Activated naive CD8-positive, alpha-beta T cell treated with anti-CD3 and anti-CD28 coated beads, Interleukin-2, amount 10 ng/mL, durations not matched to agents 7 days and 5 days (primary cell): ENCODE measurements at places on chromosomes 11 and 22.
A peak's percentile ranks its signal among the peaks of the same experiment; 100 is the strongest.

DNA sequence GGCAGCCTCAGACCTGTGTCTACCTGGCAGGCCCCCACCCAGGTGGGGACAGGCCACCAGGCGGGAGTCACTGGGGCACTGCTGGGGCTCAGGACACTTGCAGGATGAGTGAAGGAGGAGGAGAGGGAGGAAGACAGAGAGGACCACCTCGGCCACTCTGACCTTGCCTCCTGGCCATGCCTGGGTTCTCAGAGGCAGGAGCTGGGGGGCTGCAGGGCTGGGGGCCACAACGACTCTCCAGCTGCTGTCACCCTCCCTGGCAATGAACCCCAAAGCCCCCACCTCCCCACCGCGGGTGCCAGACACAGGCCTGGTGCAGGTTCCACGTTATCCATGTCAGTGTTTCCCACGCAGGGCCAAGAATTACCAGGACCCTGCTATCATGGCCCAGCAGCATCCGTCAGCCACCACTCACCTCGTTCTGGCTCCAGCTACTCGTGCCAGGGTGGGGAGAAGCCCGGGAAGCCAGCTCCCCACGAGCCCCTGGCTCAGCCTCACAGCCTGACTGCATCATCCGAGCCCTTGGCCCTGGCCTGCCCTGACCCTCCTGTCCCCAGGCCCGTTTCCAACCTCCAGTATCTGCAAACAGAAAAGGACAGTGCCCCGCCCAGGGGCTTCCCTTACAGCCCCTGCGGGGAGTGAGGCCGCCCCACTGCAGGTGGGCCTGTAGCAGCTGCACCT, 62.4 kb downstream of the BRD1 start:
- DNase-seq, result peak; percentile 26

GRCh38 chr11:73481626-73482025, 105.4 kb downstream of the RELT start:
- no peak for DNase-seq

DNA sequence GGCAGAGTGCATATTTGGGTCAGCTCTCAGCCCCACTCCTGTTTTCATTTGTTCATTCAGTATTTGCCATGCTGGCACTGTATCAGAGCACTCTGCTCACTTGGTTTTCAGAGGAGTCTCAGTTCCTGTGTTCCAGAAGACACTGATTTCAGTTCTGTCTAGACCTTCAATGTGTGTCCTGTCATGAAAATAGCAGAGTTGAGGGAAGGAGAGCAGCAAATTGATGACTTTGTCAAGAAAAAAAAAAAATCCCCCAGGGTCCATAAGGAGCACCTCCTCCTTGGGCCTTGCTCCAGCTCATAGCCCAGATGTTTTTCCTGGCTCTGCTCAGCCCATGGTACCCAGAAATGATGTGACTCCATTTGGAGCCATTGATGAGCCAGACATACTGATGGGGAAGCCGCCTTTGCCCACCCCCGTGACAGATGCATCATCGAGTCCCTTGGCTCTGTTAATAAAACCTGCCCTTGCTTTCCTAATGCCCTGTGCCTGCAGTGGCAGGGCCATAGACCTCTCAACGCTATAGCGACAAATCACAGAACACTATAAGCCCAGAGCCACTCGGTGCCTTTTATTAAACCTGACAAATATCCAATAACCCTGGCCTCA, 107.0 kb downstream of the PKNOX2 start:
- no peak for DNase-seq

DNA sequence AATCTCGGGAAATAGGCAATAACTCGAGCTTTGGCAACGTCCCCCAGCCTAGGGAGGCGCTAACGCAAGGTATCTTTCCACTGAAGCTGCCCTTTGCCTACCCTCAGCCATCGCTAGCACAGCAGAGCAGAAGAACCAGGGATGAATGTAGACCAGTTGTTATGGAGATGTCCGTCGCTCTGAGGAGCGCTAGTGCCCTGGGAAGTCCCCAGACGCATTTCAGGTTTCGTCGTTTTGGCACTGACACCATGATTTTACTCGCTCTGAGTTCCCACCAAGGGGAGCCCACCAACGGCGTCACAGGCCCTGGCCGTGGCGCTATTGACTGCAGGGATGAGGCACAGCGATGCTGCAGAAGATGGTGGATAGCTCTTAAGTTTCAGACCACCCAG, 22.7 kb upstream of the BDNF start:
- DNase-seq, result no peak

DNA sequence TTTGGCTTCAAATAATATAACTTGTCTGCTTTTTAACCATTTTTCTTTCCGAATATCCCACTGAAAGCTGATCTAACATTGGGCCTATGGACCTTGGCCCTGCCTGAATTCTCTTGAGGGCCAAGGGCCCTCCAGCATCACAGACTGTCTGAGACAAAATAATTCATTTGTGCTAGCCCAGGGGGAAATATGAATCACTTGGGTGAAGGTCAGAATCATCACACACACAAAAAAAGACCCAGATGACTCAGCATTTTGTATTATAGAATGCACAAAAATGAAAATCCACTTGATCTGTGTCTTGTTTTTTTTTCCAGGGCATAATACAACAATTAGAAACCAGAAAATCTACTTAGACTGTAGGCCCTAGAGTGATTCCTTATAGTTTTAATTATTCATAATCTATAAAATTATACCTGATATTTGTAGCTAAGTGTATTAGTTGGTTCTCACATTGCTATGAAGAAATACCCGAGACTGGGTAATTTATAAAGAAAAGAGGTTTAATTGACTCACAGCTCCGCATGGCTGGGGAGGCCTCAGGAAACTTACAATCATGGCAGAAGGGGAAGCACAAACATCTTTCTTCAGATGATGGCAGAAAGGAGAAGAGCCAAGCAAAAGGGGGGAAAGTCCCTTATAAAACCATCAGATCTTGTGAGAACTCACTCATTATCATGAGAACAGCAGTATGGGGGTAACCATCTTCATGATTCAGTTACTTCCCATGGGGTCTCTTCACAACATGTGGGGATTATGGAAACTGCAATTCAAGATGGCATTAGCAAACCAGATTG, 15.6 kb upstream of the RDX start:
- no peak for DNase-seq

GRCh38 chr11:26572770-26573402, 823 bp upstream of the MUC15 start:
- DNase-seq, result no peak

DNA sequence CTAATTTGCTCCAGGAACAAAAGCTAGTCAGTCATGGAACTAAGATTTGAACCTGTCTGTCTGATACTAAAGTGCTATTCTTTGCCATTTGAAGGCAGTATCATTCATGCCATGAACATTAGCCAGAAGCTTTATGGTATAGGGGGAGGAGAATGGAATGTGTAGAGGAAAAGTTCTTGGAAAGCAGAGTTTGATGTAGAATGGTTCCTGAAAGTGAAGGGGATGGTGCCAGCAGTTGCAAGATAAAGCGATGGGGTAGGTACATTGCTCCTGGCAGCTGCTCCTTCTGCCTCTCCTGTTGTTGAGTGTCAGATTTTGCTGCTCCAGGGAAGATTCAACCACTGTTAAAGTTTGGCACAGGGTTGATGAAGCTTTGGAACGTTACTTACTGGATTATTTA, 53.4 kb downstream of the ARHGAP42 start:
- DNase-seq, result no peak

DNA sequence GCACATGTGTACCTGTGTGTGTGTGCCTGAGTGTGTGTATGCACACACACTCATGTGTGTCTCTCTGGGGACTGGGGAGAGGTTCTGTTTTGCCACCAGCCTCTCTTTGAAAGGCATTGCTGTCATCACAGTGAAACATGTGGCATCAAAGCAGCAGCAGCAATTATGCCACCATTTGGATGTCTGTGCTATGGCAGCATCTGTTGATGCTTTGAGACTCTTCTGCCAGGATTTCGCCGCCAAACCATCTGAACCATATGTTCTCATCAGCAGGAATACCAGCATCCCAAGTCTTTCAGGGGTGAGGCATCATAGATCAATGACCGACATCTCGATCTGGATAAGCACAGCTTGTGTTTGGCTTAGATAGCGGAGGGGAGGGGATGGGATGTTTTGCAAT, 168.6 kb downstream of the FAT3 start:
- DNase-seq, result no peak

DNA sequence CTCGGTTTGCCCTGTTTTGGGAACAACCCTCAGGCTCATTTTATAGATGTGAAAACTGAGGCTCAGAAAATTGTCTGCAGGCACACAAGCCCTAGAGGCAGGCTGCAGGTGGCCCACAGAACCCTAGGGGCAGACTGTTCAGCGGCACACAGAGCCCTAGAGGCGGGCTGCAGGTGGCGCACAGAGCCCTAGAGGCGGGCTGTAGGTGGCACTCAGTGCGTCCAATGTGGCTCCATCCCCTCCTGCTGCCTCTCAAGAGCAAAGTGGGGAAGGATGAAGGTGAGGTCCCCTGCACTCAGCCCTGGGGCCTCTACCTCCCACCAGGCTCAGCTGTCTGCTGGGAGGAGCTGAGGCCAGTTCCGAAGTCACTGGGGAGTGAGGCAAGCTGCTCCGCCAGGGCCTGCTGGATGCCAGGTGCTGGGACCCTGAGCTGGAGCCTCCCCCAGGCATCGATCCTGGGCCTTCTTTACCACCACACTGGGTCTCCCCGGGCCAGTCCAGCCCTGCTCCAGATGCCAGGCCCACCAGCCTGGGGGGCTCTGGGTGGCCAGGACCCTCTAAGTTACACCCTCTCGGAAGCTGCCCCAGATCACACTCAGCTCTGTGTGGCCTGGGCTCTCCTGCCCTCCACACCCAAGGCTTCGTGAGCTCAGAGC, 2.3 kb downstream of the ACY3 start:
- DNase-seq, result peak; percentile 61

DNA sequence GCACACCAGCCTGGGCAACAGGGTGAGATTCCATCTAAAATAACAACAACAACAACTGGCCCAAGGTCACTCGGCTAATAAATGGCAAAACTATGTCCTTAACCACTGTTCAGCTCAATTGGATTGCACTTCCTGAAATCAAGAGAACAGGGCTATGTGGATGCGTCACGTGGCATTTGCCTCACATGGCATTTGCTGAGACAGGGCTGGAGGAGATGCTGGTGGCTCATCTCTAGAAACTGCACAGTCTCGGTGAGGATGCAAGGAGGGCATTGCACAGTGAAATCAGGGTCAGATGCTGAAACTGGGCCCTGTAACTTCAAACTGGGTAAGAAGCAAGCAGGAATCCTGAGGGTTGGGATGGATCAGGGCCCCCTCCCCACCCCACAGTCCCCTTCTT, 171.9 kb downstream of the BUD13 start:
- no peak for DNase-seq

GRCh38 chr11:94740083-94741021, 27.8 kb upstream of the AMOTL1 start:
- DNase-seq, result peak; percentile 38

- no peak for DNase-seq
These were observed 30.5 kb upstream of the TTC28 start for GRCh38 chr22:28710107-28710506.

GRCh38 chr11:87359401-87359800, 321.7 kb downstream of the TMEM135 start:
- DNase-seq, result no peak

DNA sequence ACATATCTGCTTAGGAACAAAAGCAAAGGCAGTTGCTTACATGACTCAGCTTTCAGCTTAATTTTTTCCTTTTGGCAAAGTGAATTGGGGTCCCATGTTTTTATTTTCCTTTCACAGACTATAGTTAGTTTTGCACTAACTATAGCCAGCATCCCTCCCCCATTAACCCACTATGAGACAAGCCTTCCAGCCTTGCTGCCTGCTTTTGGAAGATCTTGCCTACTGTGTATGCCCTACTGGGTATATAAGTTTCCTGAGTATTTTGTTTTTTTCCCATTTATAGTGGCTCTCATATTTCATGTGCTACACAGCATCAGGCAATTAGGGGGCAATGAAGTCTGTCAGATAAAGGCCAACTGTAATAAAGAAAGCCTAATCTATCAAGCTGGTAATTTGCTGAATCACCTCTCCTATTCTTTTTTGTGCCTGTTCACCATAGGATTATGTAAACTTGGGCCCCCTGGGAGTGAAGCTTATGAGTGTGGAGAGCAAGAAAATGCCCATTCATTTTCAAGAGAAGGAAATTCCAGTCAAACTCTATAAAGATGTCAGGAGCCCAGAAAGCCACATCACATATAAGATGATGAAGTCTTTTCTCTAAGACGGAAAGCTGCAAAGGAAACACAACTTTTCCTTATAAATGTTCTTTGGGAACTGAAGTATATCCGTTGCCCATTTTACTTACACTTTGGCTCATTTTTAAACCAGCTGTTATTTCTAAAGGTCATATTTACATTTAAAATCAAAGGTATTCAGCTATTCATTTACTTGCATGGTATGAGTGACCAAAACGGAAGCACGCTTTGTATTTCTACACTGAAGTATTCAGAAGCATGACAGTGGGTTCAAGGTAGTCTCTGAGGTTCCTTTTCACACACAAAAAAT, 64.0 kb downstream of the CCDC83 start:
- DNase-seq, result no peak

GRCh38 chr11:88064097-88064705, 111.0 kb downstream of the RAB38 start:
- DNase-seq, result no peak

DNA sequence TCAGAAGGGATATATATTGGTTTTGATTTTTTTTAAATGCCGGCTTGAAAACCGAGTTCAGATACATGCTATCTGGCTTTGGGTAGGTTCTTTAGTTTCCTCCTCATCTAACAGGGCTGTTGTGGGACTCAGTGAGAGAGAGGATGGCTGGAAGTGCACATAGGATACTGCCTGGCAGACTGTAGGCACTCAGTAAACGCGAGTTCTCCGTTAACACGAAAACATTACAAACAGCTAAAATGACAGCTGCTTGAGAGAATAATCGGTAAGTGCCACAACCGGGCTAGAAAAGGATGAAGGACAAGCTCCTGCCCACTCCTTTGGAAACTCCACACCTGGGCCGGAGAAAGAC, 369 bp downstream of the XRRA1 start:
- no peak for DNase-seq

DNA sequence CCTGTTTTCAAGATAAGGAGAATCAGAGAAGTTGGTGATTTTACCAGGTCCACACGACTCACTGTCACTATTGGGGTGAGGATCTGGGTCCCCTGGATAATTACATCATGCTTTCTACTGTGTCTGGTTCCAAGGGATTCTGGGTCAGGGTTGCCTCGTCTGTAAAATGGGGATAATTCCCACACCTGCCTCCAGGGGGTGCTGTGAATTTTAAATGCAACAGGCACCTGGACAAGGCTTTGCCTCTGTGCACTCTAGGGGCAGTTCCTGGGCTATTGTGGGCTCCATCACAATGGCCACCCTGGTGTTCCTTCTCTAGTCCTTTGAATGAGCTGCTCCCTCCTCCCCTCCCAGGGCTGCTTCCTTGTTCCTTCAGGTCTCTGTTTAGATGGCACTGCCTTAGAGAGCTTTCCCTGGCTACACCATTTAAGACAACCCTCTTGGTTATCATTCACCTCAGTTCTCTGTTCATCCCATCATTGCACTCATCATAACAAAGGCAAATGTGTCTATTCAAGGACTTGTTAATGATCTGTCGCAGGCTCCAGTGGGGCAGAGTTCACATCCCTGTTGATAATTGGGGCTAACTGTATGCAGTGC, 178.6 kb downstream of the MIAT start:
- peak; percentile 56 for DNase-seq

- DNase-seq, result no peak
These were observed 36.4 kb downstream of the MAP6 start for GRCh38 chr11:75632450-75632849.
